Tibial nerve (tissue), 4 donors: ENCODE measurements at places on chromosomes 16 and 17.

- no peak for DNase-seq
Observed at GRCh38 chr17:68785565-68786486, 169.4 kb downstream of the ABCA8 start.

DNA sequence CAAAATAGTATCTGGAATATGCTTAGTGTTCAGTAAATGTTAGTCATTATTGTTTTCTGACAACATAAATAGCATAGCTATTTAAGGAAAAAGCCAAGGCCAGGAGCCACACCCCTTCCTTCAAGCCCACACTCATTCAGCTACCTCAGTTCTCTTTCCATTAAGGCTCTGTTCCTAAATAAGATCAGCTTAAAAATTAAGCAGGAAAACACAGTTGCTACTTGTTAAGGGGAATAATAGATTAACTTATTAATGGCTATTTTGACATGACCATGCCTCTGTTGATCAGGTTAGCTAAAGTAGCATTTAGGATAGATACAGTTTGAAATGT is 158.1 kb downstream of the CHD9 start:
- DNase-seq: no peak

GRCh38 chr17:30256756-30257506 is 21.4 kb upstream of the SLC6A4 start:
- DNase-seq: no peak

GRCh38 chr16:90032674-90033331 is 13.5 kb upstream of the DBNDD1 start:
- DNase-seq: no peak

DNA sequence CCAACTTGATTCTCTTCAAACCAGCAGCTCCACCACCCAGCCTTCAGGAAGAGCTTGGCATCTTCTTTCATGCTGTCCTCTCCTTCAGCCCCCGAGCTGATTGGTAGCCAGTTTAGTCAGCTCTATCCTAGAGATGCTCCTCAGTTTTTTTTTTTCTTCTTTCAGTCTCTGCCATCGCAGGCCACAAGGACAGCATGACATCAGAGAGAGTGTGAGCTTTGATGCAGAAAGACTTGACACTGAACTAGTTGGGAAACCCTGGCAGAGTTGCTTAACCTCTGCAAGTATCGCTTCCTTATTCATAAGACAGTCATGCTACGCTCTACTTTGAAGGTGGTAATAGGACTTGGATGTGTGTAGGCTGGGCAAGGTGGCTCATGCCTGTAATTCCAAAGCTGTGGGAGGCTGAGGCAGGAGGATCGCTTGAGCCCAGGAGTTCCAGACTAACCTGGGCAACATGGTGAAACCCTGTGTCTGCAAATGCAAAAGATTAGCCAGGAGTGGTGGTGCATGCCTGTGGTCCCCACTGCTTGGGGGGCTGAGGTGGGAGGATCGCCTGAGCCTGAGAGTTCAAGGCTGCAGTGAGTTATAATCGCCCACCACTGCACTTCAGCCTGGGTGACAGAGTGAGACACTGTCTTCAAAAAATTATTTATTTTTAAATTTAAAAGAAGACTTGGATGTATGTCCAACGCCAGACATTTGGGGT is 2.6 kb downstream of the CD300LB start:
- DNase-seq: no peak

DNA sequence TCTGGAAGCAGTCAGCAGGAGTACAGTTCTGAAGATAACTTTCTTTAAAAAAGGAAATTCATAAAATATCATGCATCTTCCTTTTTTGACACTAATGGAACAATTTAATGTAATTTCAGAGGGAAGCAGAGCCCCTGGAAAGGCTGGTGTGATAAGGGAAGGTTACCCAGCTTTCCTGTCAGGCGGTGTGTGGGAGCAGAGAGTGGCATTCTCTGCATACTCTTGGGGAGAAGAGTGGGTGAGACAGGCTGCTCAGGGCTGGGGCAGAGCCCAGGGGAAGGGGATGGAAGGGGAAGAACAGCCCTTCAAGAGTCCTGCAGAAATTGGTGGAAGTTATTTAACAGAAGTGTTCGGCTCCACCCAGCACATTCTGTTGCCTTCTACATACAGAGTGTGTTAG is 84.7 kb downstream of the PRKCB start:
- DNase-seq: no peak

- DNase-seq: no peak
Observed at GRCh38 chr17:69335058-69335457, 8.1 kb upstream of the ABCA5 start.

- no peak for DNase-seq
Observed at GRCh38 chr16:19722269-19722952, 4.3 kb downstream of the IQCK start.

- DNase-seq: no peak
Observed at GRCh38 chr17:9079461-9080103, 58.3 kb downstream of the NTN1 start.

DNA sequence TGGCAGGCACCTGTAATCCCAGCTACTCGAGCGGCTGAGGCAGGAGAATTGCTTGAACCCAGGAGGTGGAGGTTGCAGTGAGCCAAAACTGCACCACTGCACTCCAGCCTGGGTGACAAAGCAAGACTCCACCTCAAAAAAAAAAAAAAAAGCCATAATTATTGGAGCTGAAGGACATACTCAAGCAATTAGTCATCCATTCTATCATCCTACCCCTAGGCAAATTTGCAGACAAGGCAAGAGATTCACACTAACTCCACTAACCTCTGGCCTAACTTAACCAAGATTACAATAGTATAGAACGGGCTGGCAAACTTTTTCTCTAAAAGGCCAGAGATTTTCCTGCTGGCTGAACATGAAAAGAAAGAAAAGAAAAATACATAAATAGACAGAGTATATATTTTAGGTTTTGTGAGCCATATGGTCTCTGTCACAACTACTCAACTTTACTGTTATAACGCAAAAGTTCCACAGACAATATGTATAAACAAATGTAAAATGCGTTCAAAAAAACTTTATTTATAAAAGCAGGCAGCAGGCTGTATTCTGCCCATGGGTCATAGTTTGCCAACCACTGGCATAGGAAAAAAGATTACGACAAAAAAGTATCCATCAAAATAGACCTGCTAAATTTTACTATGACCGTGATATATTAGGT is 29.7 kb downstream of the BRIP1 start:
- no peak for DNase-seq

GRCh38 chr17:14321476-14321949 is 20.6 kb downstream of the HS3ST3B1 start:
- no peak for DNase-seq

- DNase-seq: no peak
Observed at GRCh38 chr17:81294512-81295030, 536 bp downstream of the SLC38A10 start.

- no peak for DNase-seq
Observed at GRCh38 chr17:39793301-39793872, 55.6 kb downstream of the GRB7 start.

GRCh38 chr16:75398333-75398732 is 35.0 kb downstream of the CFDP1 start:
- DNase-seq: no peak

GRCh38 chr16:20372701-20373100 is 20.2 kb upstream of the UMOD start:
- no peak for DNase-seq

- DNase-seq: peak; percentile 63
Observed at GRCh38 chr17:40548982-40549685, 16.1 kb downstream of the CCR7 start.

- DNase-seq: no peak
Observed at GRCh38 chr17:74113952-74114351, 89.5 kb upstream of the RPL38 start.

GRCh38 chr16:48053418-48053745 is 102.4 kb downstream of the ABCC12 start:
- no peak for DNase-seq

DNA sequence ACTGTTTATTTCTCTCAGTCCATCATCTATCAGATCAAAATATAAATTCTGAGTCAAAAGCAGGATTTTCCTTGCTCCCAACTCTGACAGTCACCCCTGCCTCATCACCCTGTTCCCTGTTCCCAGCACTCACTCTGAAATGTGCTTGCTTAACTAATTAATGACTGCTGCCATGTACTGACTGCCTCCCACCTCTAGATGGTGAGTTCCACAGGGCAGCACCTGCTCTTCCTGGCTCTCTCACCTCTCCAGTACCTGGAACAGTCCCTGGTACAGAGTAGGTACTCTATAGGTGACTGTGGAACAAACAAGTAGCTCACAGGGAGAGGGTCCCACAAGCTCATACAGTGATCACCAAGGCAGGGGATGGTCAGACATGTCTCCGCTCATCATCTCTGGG is 114.3 kb upstream of the C16orf82 start:
- DNase-seq: no peak

DNA sequence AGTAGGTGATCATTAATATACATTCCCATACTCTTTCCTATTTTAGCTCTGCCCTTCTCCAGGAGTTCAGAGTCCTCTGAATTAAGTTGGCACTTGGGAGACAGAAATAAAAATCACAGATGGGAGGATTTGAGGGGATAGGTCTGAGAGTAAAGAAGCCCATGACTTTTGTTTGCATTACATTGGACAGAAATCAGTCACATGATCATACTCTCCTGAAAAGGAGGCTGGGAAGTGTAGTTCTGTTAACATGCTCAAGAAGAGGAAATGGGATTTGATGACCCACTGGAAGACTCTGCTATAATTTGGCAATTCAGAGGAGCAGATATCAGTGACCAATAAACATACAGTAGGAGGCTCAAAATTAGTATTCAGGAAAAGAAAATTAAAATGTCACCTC is 674.9 kb upstream of the C16orf82 start:
- DNase-seq: no peak

- no peak for DNase-seq
Observed at GRCh38 chr16:1992704-1993317, 3.0 kb downstream of the SYNGR3 start.

DNA sequence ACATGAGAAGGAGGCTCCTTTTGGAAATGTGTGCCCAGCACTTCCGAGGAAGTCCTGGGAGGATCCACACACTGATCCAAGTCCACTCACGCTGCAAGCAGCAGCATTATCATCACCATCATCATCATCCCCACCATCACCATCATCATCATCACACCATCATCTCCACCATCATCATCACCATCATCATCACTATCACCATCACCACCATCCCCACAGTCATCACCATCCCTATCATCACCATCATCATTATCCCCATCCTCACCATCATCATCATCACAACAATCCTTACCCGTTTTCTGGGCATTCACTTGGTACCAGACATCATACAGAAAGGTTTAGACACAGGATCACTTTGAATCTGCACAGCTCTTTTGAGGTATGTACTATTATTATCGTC is 47.8 kb upstream of the ACSF3 start:
- no peak for DNase-seq

DNA sequence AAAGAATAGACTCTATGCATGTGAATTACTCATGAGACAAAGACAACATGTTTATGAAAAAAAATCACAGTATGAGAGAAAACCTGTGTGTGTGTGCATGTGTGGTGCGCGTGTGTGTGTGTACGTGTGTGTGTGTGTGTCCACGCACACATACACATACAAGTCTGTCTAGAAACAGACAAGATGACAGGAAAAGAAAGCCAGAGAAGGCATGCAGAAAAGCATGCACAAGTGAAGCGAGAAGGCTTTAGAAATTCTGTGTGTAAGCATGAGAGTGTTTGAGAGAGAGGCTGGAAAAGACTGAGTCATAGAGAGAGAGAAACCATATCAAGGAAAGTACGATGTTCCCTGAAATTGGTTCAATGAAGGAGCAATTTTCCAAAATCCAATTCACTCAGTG is 566.4 kb upstream of the C16orf82 start:
- no peak for DNase-seq

DNA sequence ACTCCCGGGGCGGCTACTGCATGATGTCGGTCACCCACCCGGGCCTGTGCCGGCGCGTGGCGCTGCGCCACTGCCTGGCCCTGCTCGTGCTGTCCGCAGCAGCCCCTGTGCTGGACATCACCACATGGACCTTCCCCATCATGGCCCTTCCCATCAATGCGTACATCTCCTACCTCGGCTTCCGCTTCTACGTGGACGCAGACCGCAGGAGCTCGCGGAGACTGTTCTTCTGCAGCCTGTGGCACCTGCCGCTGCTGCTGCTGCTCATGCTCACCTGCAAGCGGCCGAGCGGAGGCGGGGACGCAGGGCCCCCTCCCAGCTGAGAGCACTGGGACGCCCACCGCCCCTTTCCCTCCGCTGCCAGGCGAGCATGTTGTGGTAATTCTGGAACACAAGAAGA is 29.8 kb downstream of the CDRT15 start:
- no peak for DNase-seq

GRCh38 chr17:67461228-67461780 is 84.2 kb downstream of the PITPNC1 start:
- no peak for DNase-seq

DNA sequence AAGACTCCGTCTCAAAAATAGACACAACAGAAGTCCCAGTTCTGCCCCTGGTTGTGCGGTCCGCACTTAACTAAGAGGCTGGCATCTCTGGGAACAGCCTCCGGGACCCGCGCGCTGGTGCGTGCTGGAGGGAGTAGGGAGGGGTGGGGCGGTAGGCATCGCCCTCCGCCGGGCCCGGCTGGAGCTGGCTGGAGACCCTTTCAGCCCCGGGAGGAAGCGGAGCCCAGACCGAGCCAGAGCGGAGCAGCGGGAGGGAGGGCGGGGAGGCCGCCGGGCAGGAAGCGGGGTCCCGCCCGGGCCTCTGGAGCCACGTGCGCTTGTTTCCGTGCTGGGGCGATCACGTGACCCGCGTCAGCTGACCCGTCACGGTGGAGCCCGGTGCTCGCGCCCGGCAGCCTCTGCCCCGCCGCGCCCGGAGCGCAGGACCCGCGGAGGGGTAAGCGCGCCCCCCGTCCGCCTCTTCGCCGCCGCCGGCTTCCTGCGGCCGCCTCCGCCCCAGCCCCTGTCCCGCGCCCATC is at the start of gene WDR81:
Gene WDR81 (plus strand): TSS at position 354 of the 518 bp plus-strand sequence. CDS start 256 bp downstream, outside the sequence.
- peak; percentile 95 for DNase-seq

GRCh38 chr16:29662729-29663015 is 375 bp upstream of the SPN start:
- DNase-seq: no peak

DNA sequence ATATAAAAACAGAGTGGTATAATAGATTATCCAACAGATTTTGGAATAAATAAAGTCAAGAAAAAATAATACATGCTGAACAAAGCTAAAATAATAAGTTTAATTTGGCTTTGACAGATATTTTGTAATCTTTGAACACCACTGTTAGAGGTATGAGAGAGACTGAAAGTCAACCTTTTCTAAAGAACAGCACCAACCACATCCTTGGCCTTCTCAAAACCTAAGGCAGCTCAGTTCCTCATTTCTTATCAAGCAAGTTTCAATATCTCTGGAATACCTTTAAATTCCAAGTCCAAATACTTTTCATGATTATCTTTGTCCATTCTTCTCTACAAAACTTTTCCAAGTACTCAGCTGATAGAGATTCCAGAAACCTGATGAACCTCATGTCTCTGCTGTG is 1603.8 kb downstream of the CDH8 start:
- DNase-seq: no peak

DNA sequence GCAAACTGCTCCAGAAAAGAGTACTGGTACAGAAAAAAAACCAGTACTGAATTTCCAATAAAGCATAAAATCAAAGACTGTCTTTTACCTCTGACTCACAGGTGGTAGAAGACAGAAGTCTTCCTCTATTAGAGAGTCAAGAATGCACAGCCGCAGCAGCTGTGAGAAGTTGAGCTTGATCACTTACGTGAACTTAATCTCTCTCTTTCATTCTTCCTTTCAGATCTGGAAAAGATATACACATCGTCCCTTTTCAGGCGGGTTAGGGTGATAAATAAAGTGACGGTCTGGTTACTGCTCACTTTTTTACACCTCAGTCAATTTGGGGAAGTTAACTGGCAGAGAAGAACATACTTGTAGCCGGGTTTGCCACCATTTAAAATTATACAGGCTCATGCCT is 3.9 kb downstream of the IFT140 start:
- DNase-seq: no peak
